ENCODE measurements at places on chromosomes 5 and 9. TPM values are rescaled to one million over a fixed set of nuclear protein-coding genes. Genes with fewer than 3 reads are reported as not detected.

GRCh38 chr5:45507178-45507577, 189.0 kb downstream of the HCN1 start:
- DNase-seq = peak; percentile 13

- DNase-seq = peak; percentile 77
Measured at GRCh38 chr5:41794471-41794870, 75.8 kb downstream of the OXCT1 start.

- no peak for DNase-seq
Measured at GRCh38 chr9:27496135-27496504, 28.0 kb upstream of the IFNK start.

DNA sequence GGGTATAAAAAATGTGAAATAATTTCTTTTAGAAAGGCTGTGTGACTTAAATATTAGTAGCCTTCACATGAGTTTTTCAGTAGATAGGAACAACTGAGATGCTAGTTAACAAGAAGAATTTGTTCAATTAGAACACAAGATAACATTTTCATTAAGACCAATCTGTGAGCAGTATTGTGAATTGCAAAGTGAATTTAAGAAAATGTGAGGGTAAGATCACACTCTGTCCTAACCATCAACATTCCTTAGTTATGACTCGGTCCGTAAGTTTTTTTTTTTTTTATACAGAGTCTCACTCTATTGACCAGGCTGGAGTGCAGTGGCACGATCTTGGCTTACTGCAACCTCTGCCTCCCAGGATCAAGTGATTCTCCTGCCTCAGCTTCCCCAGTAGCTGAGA, 180.2 kb upstream of the EGFLAM start:
- DNase-seq = no peak

HSD17B4 gene
- polyA plus RNA-seq = 102 TPM

- no peak for DNase-seq
Measured at GRCh38 chr9:26391036-26391435, 501.6 kb downstream of the CAAP1 start.

DNA sequence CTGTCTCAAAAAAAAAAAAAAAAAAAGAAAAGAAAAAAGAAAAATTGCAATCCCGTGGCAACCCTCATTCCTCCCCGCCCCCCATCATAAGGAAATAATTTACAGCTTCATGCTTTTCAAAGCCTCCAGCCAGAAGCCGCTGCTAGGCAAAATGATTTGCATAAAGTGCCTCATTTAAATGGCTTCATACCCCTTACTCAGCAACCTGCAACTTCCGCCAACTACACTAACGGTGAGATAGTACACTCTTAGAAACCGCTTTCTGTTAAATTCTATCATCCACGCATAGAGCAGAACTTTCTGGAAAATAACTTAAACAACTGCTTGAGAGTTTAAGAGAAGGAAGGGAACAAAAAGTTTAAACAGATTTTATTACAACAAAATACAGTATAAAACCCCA, 17.8 kb downstream of the SERINC5 start:
- DNase-seq = no peak

DNA sequence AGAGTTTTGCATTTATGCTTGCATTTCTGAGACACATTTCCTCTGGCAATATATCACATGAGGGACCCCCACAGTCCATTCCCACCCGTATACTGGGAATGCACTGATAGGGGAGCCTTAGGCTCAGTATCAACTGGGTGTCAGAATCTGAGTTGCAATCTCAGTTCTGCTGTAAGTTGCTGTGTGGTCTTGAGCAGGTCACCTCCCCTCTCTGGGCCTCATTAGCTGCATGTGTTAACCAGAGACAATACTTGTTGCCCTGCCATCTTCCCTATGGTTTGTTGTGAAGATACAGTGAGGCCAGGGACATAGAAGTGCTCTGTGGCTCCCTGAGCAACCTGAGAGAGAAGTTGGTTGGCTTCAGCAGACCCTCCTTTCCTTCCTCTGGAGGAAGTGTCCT, 55.7 kb upstream of the TGFBR1 start:
- DNase-seq = no peak

GRCh38 chr5:139157556-139157955, 40.6 kb downstream of the SIL1 start:
- no peak for DNase-seq

GRCh38 chr5:1883925-1884677, 1.4 kb upstream of the IRX4 start:
- no peak for DNase-seq

DNA sequence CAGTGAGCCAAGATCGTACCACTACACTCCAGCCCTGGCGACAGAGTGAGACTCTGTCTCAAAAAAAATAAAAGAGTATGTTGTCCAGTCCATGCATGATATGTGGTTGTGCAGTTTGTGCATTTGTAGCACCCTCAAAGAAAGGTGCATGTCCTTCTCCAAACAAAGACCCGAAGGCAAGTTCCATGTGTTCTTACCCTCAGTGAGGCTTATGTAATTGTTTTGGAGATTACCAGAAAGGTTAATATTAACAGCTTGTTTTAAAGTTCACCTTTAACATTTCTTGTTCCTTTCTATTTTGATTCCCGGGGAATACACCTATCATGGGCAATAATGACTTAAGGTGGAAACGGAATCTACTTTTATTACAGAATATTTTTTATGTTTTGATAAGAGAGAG, 22.3 kb downstream of the KIAA1191 start:
- DNase-seq = no peak

MYO10 gene
- polyA plus RNA-seq = 26.8 TPM

DNA sequence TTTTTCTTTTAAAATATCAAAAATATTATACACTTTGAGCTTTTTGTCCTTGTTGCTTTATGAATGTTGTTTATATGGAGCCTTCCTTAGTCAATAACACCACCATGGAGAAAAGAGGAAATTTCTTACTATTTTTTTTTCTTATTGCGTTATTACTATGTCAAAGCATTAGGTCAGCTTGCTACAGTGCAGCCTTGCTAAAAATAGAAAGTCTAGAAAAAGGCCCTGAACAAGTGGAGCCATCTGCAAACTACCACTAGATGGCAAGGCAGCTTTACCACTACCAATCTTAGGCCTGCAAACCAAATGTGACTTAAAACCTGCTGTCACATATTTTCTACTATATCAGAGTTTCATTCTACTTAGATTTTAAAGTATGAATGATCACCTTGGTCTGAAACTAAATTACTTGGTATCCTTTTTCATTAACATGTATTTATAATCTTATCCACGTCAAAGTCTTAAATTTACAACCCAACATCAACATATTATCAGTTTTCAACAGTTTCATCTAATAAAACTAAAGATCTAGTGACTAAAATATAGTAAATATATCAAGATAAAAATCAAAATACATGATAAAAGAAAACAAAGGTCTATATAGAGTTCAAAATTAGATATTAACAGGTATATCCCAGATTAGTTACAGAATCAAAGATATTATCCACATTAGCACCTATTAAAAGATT, 113.1 kb upstream of the ACOT12 start:
- DNase-seq = peak; percentile 81

DNA sequence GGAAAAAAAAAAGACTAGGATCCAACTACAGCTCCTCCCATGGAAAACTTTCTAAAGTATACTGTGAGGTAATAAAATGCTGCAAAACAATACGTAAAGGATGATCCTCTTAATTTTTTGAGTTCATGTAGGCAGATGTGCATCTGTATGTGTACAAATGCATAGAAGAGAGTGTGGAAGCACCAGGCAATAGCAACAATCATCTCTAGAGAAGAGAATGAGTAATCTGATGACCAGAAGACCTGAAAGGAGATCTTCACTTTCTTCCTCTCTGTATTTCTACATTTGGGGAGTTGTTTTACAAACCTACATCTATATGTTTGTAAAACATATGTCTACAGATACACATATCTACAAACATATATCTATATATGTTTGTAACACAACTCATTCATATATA, 29.3 kb upstream of the SPDL1 start:
- no peak for DNase-seq

TRPM6 gene
- polyA plus RNA-seq = 0.16 TPM

GRCh38 chr5:139038613-139039305, 159.4 kb downstream of the SIL1 start:
- DNase-seq = no peak

DNA sequence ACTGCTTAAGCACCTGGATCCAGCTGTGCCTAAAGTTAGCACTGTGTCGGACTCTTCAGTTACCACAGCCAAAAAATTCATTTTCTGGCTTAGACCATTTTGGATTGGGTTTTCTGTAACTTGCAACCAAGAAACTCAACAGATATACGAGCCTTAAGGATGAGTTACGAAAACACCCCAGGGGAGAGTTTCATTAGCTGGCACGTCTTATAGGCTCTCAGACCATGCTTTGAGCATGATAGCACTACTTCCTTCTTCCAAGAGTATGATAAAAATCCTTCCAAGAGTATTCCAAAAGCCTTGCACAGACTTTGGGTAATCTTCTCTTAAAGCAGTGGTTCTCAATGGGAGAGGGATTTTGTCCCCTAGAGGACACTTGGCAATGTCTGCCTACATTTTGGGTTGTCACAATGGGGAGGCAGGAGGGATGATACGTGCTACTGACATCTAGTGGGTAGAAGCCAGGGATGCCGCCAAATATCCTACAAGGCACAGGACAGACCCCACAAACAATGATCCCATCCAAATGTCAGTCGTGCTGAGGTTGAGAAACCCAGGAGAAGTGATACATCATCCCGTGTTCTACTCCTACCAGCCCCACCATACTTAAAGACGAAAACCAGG, 64.8 kb downstream of the SMIM23 start:
- peak; percentile 83 for DNase-seq

DNA sequence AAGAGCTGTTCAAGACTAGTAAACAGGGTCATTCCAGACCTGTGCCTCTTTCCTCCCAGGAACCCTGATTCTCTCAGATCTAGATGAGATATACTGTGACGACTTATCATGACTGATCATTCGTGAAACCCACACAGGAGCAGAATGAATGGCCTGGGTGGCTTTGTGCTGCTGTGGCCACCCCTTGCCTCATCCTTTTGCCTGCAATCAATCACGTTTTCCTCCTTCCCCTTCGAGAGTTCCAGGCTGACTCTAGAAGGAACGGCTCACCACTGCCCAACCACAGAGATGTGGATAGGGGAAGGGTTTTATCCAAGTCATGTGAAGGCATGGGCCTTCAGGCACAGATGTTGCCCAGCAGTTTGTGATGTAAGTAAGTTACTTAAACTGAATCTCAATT, 5.8 kb downstream of the ANXA6 start:
- DNase-seq = peak; percentile 54

DNA sequence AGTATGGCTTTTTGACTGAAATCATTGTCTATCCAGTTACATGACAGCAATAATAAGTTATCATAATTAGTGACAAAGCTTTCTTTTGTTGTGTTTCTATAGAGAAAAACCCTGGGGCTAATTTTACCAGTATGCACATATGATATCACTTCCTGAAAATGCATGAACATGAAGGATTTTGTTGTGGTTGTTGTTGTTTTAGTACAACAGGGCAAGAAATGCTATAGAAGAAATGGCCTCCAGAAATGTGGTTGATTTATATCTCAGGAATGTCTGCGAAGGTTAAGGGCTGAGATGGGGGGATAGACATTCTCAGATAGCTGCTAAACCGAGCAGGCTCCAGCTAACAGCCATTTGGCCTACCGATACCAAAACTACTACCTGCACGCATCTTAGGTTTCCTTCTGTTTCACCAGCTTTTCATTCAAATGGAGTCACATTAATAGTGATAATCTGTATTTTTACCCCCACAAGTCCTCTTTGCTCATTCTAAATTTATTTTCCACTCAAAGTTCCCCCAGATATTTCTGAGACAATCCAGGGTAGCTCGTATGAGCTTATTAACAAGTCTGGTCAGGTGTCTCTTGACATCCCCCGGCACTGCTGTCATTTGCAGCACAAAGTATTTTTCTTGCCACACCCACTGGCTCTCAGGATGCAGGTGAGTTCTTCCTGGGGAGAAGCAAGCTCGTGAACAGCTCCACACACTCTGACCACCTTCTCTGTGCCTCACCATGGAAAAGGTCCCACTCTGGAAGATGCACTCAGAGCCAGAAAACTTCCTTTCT, 232.4 kb upstream of the GAS1 start:
- no peak for DNase-seq

SURF1 gene
- 29.9 TPM for polyA plus RNA-seq

DNA sequence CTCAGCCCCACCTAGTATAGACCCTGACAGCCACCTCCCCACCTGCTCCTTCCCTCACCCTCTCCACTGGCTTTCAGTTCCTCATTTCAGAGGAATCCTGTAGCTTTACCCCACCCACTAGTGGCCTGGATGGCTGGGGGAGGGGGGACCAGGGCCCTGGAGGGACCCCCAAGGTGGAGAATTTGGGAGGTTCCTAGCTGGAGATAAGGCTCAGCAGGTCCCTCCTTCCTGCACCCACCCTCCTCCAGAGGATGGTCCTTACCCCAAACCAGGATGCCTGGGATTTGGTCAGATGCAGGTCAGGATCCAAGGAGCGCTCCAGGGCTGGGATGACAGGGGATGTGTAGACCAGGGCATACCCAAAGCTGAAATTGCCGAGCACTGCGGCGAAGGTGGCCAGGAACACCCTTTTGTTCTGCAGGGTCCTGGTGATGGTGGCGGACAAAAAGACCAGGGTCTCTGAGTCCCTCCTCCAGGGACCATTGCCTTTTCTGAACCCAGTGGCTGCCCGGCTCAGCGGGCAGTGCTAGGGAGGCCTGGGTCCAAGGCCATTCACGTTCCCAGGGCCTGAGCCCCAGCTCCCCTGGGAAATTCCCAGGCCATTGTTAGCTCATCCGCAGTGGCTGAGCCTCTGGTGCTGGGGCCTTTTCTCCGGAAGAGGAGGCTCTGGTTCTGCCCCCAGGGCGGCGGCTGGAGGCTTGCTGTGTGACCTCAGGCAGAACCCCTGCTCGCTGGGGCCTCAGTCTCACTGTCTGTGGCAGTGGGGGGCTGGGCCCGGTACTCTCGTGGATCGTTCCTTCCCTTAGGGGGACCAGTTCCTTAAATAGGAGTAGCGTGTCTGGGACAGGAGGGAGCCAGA, 678 bp downstream of the SLC2A6 start:
- DNase-seq = no peak

DNA sequence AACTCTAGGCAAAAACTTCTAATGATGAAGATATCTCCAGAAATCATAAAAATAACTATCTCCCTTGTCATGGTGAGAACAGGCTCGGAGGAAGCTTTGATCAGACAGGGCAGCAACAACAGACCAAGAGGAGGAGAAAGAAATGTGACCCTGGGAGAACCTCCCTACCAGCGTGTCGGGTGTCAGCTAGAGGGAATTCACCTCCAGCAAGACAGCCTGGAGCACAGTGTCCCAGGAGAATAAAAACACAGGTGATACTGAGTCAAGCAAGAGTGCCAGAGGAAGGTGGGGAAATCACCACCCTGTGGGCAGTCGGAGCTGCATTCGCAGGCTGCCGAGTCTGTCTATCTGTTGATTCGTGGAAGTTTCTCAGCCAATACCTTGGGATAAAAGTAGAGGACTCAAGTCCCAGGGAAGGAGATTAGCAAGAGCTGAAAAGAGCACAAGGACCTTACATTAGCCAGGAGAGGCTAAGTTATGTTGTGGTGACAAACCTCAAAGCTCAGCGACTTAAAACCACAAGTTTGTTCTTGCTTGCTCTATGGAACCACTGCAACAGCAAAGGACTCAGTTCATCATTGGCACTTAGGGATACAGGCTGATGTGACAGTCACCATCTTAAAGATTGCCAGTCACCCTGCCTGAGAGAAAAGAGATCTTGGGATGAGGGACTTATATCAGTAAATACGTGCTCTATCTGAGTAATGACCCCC, 598.3 kb downstream of the CCDC171 start:
- DNase-seq = no peak

ACTBL2 gene
- not detected for polyA plus RNA-seq

All from muscle of back (tissue), 13 donors.